ENCODE measurements at places on chromosomes 5 and 9.

- DNase-seq = no peak
Observed at GRCh38 chr5:95044096-95044495, 240.8 kb downstream of the MCTP1 start.

DNA sequence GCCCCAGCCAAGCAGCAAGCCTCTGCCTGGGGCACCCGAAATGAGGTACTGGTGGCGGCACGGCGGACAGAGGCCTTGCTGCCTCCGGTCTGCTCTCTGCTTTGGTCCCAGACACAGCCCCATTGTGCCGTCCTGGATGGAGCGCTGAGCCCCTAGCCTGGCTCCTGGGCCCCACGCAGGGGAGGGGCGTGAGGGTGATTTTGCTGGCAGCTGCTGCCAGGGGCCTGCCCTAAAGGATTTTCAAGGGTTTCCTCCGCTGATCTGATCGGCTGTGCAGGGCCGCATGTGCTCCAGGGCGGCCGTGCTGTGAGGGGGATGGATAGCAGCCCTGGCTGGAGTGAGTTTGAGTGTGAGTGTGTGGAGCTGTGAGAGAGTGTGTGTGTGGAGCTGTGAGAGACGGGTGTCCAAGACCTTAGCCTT lies 1.3 kb downstream of the GPSM1 start:
- no peak for DNase-seq

GRCh38 chr5:147081311-147081764 lies 153.5 kb upstream of the STK32A start:
- no peak for DNase-seq

DNA sequence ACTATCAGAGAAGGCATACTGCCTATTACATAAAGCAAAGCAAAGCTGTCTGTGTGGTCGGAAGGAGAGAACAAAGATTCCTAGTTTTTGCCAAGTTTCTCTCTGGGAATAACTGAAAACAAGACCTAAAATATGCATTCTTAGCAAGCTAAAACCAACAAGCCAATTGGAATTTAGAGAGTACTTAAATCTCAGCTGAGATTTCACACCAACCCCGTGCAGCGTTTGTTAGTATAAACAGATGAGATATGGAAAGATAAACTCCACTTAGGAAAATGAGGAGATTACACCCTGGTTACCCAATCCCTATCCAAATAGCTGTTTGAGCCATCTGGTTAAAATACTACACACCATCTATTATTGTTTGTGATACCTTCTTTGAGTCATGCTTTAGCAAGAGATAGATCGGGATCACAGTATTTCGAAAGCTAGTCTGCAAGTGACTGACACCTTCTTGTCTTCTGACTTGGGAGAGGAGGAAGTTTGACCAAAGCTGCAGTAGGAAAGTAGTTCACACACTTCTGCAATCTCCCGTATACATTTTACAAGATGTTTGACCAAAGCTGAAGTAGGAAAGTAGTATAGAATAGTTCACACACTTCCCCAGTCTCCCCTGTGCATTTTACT lies 18.2 kb downstream of the FAF2 start:
- DNase-seq = no peak

DNA sequence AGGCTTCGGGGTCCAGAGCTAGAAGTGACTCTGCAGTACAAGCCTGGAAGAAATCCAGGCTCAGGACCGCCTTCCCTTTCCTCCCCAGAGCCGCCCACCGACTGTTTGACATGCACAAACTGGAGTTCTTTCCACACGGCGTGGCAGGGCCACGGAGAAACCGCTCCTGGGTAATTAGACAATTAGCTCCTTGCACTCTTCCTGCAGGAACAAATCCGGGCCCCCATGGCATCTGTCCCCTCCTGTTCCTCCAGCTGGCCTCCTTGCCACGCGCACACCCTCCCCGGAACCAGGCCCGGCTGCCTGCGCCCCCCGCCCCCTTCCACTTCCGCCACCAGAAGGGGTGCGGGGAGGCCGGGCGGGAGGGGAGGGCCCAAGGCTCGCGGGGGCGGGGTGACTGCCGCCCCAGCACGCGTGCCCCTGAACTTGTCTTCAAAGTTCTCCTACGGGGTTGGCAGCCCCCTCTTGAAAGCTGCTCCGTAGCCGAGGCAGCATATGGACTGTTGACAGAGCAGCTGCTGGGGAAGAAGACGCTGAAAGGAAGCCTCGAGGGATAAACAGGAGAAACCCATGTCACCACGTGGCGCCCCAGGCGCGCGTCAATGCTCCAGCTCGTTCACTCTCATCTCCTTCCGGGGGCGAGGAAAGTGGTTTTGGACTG lies 74.3 kb downstream of the SEC61B start:
- DNase-seq = no peak

DNA sequence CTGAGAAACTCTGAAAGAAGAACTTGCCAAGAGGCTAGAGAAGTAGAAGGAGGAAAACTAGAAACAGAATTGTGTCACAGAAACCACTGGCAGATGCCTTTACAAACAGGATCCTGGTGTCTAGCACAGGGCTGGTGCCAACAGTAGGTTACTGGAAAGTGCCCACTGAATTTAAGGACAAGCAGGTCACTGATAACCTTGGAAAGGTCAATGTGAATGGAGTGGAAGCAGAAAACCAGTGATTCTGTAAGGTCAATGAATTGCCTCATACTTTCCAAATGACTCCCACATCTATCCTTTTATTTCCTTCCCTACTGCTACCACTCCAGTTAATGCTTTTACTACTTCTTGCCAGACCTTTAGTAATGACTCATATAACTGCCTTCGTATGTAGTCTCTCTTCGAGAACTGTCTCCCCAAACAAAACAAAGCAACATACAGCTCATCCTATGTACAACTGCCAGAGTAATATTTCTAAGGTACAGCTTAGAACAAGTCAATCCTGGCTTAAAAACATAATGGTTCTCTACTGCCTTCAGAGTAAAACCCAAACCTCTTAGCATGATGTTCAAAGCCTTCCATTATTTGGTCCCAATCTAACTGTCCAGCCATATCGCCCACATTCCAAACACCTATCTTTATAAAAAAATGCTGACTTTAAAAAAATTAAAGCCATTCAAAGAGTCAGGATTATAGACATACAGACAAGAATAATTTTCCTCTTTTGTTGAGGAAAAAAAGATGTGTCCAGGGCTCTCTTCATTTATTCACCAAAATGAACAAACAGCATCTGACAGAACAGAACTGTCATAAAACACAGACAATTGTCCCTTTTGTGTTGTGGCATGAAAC lies 52.5 kb downstream of the NR3C1 start:
- no peak for DNase-seq

DNA sequence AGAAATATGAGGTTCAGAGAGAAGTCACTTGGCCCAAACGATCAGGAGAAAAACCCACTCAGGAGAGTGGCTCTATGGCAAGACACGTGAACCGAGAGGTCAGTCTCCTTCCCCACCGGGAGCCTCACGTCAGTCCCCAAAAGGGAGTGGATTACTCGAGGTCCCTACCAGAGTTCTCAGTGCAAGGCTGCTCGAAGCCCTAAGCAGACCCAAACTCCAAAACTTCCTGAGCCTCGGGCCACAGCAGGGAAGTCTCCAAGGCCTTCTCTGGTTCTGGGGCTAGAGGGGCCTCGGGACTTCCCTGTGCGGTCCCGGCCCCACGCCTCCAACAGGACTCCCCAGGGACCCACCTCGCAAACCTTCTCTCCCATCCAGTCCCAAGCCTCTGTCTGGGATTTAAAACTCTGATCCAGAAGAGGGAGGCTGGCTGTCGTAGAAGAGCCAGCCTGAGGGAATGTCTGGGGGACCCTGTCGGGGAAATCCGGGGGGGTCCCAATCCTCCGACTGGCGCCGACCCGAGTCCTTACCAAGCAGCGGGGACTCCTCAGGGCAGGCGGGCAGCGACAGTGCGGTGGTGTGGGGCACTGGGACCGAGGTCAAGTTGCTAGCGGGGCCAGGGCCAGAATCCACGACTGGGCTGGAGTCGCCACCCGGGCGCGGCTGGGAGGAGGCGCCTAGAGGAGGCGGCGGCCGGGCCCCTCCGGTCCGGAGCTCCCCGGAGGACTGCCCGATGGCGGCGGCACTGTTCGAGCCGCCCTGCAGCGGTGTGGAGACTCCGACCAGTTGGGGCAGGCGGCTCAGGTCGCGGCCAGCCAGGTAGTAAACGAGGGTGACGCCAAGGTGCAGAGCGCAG lies 679 bp downstream of the B4GALT1 start:
- DNase-seq = no peak

GRCh38 chr5:134581241-134581981 lies 51.2 kb downstream of the SAR1B start:
- DNase-seq = no peak

DNA sequence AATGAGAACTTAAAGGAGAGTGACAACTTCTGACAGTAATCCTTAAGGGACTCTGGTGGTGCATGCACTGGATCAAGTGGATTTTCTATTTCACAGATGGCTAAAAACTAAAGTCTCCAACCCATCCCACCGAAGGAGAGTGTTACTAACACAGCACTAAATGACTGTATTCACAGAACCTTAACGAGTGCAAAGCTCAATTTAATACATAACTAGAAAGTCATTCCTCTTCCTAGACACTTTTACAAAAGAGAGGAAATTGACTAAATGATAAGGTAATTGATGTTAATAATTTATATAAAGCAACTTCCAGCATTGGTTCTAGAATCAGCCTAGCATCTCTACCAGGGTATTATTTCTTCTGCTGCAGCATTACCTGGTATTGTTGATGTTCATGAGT lies 189.8 kb downstream of the ADAMTS12 start:
- no peak for DNase-seq

GRCh38 chr9:124482431-124483031 lies 24.7 kb downstream of the NR5A1 start:
- DNase-seq = no peak

DNA sequence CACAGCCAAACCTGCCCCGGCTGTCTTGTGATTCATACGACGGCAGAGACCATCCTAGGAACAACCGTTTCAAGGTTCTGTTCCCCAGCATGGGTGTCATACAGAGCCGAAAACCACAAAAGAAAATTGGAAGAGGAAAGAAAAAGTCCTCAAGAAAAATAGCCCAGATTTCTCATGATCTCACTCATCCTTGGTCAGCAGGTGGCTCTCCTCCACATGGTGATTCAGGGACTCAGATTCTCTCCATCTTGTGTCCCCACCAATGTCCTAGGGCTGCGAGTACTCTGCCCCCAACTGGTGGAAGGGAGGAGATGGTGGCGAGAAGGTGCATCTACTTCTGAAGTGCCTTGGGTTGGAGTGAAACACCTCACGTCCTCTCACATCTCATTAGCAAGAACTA lies 25.6 kb downstream of the PDZD2 start:
- no peak for DNase-seq

DNA sequence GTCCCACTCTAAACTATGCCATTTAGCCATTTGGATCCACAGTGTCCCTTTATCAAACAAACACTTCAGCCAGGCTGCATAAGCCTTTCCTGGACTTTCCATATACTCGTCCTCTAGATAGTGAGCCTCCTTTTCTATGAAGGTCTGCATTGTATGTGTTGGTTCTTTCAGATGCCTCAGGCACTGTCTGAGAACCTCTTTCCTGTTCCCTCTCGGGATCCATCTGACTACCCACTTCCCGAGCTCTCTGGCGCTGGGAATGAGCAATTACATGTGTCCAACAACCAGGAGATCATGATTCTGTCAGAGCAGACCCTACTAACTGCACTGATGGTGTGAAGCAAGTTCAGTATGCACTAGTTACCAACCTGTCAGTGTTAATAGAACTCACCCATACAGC lies 14.2 kb downstream of the SMC2 start:
- DNase-seq = no peak

DNA sequence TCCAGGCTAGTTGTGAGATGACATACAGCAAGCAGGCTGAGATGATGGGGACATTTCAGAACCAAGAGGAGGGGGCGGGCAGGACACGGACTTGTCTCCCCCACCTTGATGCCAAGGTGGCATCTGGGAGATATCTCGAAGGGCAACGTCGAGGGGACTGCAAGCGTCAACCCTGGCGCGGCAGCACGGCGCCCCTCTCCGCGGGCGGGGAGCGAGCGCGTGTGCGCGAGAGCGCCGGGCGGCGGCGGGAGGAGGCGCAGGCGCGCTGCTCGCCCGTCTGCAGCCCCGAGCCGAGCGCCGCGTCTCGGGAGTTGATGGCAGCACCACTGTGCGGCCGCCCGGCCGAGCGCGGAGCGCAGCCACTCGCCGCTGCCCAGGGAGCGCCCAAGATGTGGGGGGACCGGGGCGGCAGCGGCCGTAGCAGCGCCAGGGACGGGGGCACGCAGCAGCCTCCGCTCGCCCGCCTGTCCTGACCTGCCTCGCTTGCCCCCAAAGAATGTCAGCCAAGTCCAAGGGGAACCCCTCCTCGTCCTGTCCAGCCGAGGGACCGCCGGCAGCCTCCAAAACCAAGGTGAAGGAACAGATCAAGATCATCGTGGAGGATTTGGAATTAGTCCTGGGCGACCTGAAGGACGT lies at the start of gene PRR16:
PRR16 (plus strand) TSS at position 310 of the 636 bp plus-strand sequence.
- no peak for DNase-seq

GRCh38 chr5:119009131-119009530 lies 20.8 kb upstream of the DTWD2 start:
- DNase-seq = no peak

- no peak for DNase-seq
Observed at GRCh38 chr9:127173063-127173462, 50.6 kb upstream of the ANGPTL2 start.

DNA sequence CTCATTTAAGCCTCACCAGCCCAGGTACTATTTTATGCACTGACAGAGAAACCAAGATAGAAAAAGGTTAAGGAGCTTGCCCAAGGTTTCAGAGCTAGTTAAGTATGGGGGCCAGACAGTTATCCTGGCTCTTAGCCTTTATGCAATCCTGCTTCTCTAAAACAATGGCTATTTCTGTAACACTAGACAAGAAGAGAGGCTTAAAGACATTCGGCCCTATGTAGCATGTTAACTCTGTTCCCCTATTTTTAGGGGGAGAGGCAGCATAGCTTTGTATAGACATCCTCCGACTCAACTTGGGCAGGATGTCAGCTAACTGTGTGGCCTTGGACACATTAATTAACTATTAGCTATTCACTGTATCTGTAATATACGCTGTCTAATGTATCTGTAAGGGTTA lies 54.6 kb downstream of the LHFPL2 start:
- no peak for DNase-seq

DNA sequence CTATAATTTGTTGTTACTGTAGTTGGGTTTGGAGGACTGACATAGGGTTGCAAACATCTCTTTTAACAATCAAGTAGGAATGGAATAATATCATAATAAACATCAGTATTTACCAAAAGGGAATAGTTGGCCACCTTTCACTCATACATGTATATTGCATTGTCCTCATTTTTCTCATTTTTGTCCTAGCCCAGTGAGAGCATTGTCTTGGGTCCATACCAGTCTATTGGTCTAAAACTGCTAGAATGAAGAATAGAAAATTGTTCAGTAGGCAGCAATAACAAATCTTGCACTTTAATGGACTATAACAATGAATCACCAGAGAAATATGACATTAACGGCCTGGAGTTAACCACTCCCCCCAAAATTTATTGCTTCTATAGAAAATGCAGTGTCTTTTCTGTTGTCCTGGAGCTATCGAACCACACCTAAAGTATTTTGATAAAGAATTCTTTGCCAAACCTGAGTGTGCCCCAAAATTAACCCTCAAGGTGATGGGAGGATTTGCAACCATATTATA lies 80.9 kb upstream of the IL33 start:
- DNase-seq = no peak

- no peak for DNase-seq
Observed at GRCh38 chr9:130234340-130235260, 31.0 kb upstream of the HMCN2 start.

- no peak for DNase-seq
Observed at GRCh38 chr5:77877516-77878355, 101.6 kb upstream of the TBCA start.

Data from stimulated activated CD8-positive, alpha-beta memory T cell treated with anti-CD3 and anti-CD28 coated beads, Interleukin-4, amount 100 ng/mL, for 1 hour (primary cell).